Activated naive CD4-positive, alpha-beta T cell treated with anti-CD3 and anti-CD28 coated beads for 36 hours (primary cell): ENCODE measurements at places on chromosomes 5 and 9. TPM values are rescaled to one million over a fixed set of nuclear protein-coding genes. Genes with fewer than 3 reads are reported as not detected.

DNA sequence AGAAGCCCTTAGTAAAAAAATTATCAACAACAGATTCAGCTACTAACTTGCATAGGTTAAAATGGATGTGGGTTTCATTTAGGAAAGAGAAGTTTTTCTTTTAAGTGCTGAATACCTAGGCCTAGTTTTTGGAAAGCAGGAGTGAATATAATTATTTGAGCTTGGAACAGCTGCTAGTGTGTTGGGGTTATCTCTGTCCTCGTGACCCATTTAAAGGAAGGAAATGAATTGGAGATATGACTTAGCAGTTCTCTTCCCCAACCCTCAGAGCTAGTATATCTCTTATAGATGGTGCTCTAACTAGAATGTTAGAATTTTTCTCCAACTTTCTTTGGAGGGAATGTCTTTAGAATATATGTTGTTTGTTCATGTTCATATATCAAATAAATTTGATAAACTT lies 38.6 kb downstream of the ZNF366 start:
- no peak for DNase-seq

- peak; percentile 26 for DNase-seq
Measured at GRCh38 chr5:79236362-79236969, 535 bp downstream of the JMY start.

DNA sequence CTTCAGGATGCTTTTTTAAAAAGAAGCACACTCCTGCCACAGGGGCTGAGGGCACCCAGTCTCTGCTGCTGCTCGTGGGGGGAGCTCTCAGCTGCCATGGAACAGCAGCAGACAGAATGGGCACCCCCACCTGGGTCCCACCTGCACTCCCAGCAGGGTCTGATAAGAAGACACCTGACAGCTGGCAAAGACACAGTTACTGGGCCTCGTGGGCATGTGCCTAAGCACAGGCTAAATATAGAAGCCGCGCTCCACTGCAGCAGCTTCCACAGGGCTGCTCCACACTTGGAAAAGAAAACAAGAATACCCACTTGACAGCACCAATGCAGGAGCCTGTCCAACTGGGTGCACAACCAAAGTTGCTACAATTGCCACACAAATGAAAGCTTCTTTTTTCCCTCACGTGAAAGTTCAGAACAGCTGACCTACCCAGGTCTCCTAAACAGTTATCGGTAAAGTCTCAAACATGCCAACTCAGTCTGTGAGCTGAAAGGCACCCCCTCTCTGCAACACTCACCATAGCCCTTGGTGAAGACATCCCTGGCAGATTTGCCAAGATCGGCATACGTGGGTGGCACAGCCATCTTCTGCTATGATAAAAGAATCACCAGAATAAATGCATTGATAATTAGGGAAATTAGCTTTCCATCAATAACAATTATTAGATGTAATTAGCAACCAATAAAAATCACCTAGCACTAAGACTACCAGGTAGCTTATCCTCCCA lies 12.2 kb downstream of the VDAC1 start:
- no peak for DNase-seq

DNA sequence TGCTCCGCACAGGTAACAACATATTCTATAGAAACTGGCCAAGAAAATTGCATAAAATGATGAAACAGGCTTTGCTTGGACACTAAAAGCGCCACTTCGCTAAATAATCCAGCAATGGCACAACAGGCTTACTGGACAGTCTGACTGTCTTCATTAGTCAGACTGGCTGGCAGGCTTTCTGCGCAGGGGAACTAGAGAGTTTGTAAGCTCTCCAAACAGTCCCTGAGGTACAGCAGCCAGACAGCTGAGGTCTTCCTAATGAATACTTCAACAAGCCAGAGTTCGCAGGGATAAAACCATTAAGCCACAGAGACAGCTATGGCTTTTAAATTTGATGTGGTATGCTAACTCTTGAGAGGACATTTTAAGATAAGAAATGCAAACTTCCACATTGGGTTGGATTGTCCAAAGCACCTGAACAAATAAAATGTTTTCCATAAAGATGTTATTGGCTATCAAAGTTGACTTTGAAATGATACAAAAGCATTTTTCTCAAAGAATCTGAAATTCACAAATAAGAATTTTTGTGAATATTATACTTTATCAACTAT lies 20.7 kb downstream of the PLK2 start:
- DNase-seq: no peak

- no peak for DNase-seq
Measured at GRCh38 chr5:102099766-102100331, 196.2 kb downstream of the SLCO4C1 start.

GRCh38 chr9:119801311-119801710 lies 432.1 kb upstream of the BRINP1 start:
- DNase-seq: no peak

DNA sequence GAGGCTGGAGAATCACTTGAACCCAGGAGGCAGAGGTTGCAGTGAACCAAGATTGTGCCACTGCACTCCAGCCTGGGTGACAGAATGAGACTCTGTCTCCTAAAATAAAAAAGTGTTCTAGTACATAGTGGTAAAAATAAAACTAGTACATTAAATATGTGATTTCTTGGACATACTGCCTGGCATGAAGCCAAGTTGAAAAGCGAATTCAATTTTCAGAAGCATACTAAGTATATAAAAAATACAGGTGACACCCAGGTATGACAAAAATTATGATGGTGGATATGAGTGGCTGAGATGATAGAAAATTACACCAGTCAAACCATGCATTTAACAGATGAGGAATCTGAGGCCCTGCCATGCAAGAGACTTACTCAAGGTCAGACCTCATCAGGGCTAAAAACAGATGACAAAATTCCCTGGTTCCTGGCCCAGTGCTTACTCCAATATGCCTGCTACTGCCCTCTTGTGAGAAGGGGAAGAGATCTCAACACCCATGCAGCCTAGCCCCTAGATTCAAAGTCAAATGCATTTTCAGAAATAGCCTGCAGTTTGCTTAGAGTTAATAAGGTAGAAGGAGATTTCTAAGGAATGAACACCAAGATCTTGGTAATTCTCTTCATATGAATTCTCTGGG lies 46.6 kb upstream of the GNPDA1 start:
- DNase-seq: no peak

- DNase-seq: no peak
Measured at GRCh38 chr9:122788831-122789230, at the start of gene OR5C1. Gene OR5C1 (plus strand): TSS chr9:122788933. CDS start chr9:122788933, 0 bp downstream.

- no peak for DNase-seq
Measured at GRCh38 chr9:87108661-87109060, 161.4 kb upstream of the GAS1 start.

DNA sequence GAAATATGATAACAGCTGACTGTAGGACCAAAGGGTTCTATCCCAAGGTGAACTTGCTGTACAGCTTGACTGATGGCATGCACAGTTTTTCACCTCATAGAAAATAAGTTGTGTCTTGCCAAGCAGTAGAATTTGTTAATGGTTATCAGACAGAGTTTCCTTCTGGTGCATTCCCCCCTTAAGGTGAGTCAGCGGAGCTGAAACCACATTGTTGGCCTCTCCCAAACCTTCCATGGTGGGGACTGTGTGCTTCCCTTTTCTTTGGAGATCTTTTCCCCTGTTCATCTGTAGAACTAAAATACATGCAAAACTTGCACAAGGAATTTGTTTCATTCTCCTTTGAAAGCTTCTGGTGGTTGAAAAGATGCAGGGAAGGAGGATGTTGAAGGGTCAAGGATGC lies 179.8 kb downstream of the FGF1 start:
- DNase-seq: peak; percentile 34

DNA sequence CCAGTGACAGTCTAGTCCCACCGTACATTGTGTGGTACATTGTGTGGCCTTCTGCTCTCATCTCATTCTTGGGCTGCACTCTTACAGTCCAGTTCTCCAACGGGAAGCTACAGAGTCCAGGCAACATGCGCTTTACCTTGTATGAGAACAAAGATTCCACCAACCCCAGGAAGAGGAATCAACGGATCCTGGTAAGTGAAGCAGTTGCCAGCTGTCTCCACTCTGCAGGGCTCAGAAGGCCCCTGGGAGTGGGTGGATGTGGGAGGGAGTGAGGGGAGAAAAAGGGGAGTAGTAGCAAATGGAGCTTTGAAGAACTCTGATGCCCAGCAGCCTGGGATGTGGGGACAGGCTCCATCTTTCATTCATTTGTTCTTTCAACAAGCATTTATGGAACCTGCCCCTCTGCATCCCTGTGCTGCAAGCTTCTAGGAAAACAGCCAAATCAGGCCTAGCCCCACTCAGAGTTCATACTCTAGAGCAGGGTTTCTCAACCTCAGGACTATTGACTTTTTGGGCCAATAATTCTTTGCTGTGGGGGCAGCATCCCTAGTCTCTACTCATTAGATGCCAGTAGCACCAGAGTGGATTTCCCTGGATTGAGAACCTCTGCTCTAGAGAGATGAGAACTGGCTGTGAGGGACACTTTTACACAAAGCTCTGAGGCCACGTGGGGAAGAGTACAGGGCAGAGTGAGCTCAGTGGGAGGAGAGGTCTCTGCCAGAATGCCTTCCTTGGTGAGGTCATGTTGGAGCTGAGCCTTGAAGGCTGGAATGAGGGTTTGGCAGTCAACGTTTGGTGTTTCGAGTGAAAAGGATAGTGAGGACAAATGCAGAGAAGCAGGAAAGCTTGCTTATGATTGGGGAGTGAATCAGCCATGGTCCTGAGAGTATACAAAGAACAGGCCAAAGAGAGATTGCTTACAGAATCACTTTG lies 1.1 kb downstream of the POLR1E start:
- DNase-seq: no peak

DNA sequence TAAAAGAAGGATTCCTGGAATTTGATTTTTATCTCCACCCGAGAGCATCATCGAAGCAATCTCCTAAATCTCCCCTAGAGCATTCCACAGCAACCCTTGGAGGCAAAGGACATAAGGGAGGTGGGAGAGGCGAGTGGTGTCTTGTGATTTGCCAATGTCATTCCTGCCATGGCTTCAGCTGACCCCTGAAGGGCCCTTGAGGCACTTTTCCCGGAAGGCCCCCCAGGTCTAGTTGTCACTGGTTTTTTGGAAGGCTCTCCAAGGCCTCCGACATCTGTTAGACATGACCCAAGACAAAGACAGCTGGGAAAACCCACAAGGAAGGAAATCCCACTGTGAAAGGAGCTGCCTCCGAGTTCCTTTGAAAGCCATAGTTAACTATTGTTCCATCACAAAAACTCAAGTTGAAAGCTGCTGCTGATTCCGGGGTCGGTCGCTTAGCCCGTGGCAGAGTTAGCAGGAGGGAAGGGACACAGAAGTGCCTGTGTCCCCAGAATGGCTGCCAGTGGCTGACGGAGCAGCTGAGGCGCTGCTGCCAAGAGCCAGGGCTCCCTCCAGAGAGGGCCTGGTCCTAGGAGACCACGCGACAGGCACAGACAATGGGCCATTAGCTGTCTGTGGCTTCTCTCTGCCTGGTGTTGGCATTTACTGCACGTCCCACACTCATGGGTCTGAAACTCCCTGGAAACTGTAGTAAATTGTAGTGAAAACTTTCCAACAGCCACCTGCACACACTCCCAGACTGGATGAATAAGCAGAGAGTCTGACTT lies 24.4 kb upstream of the TRIO start:
- no peak for DNase-seq

DNA sequence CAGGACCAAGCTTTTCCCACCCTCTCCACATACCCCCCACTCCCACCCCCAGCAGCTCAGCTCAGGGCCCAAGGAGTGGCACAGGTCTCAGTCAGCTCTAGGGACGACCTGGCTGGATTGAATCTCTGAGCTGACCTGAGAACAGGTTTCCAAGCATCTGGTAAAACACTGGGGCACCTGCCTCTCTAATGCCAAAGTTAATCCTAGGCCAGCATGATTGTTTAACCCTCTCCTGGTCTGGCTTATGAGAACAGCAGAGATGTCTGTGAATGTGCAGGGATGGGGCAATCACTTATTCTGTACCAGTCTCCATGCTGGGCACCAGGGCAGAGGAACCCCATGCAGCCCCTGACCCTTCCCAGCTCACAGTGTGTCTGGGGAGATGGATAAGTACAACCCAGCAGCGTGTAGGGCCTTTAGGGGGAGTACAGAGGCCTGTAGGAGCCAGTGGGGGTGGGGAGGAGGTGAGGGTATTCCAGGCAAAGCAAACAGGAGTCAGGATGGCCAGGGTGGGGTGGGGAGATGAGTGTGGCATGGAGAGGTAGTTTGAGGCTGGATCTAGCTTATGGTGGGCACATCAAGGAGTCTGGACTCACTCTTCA lies 678 bp upstream of the KIF12 start:
- no peak for DNase-seq

DNA sequence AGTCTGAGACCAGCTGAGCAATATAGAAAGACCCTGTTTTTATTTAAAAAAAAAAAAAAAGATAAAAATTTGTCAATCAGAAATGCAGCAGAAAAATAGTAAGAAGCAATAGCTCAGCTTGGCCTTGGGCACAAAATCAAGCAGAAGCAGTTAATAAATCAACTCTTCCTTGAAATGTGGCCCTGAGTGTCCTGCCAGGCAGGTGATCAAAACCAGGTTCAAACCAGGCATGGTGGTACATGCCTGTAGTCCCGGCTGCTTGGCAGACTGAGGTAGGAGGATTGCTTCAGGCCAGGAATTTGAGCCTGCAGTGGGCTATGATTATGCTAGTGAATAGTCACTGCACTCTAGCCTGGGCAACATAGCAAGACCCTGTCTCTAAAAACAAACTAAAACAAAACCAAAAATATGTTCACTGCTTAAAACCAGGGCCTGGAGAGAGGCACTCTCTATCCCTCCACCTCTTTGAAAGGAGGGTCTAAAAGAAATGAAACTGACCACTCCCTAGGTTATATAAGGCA lies 27.9 kb upstream of the KLF9 start:
- no peak for DNase-seq

GRCh38 chr5:175856408-175857100 lies 14.8 kb upstream of the CPLX2 start:
- DNase-seq: no peak

- DNase-seq: no peak
Measured at GRCh38 chr5:27325513-27325912, 287.1 kb upstream of the CDH9 start.

DNA sequence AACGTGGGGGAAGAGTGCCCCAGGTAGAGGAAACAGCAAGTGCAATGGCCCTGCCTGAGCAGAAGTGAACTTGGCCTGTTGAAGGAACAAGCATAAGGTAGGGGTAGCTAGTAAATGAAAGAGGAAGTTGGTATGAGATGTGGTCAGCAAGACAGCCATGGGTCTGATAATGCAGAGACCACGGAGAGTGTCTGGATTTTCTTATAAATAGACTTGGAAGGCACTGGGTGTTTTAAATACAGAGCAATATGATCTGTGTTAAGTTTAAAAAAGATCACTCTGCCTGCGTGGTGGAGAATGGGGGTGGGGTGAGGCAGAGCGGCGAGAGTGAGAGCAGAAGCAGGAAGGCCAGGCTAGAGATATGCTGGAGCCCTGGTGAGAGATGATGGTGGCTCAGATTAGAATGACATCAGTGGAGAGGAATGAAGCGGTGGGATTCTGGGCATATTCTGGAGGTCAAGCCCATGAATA lies 4.2 kb downstream of the ADAM19 start:
- peak; percentile 14 for DNase-seq

BAAT gene
- total RNA-seq: not detected

NDUFB6 gene
- 73.9 TPM for total RNA-seq

BTNL8 gene
- not detected for total RNA-seq

TLR4 gene
- total RNA-seq: not detected

SPINK7 gene
- total RNA-seq: not detected
